ENCODE measurements at places on chromosomes 3 and 15.

DNA sequence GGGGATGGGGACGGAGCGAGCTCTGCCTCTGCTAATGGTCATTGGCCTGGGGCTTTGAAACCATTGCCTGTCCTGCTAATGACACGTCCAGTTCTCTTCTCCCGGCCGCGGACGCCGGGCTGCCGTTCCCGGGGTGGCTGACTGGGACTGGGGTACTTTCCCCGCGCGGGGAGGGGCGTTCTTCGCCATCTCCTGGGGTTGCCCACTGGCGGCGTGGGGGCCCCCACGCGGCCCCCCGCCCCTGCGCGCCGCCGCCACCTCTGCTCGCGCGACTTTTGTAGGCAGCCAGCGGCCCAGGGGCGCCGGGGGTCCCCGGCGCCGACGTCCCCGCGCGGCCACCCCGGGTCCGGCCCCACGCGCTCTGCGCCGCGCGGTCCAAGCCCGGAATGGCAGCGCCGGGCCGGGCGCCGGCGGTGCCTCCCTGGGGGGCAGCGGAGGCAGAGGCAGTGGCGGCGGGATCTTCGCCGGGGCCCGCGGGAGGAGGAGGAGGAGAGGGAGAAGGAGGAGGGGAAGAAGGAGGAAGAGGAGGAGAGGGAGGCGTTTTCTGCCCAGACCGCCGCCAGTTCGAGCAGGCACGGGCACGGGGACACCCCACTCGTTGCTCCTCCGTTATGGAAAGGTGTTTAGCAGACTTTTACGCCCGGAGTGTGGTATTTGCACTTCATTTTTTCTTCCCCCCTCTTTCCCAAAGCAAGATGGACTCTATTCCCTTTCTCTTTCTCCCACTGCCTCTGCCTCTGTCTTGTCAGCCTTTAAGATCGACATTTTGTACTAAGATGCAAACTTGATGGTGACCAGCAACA is 2.3 kb downstream of the BBX start:
- DNase-seq, result peak; percentile 31

- no peak for DNase-seq
These were observed 1552.3 kb downstream of the OTOL1 start for GRCh38 chr3:163048881-163049280.

GRCh38 chr15:45795440-45796069 is 160.7 kb downstream of the SQOR start:
- DNase-seq, result no peak

- DNase-seq, result no peak
These were observed 11.3 kb upstream of the THRB start for GRCh38 chr3:24505691-24506550.

DNA sequence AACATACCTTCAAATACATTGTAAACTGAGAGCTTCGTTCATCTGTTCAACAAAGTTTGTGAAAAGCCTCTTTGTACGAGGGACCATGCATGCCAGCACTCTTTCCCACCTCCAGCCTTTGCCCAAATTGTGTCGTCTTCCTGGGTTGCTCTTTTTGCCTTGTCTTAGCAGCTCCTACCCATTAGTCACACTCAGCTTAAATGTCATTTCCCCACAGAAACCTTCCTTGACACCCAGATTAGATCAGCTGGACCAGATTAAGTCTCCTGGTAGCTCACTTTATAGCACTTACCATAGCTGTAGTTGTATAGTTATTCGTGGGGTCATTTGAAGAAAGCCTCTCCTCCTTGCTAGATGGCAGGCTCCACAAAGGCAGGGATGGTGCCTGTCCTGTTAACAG is 24.1 kb upstream of the SNRK start:
- no peak for DNase-seq

GRCh38 chr15:69693059-69693458 is 240.4 kb downstream of the RPLP1 start:
- no peak for DNase-seq

- no peak for DNase-seq
These were observed 3.8 kb downstream of the INKA1 start for GRCh38 chr3:49806850-49807249.

- DNase-seq, result no peak
These were observed 122.6 kb downstream of the SATB1 start for GRCh38 chr3:18302517-18302916.

- DNase-seq, result no peak
These were observed 28.5 kb downstream of the CRABP1 start for GRCh38 chr15:78368651-78369050.

GRCh38 chr3:193897288-193897687 is 238.7 kb upstream of the HES1 start:
- no peak for DNase-seq

GRCh38 chr3:128453501-128454309 is 13.0 kb downstream of the DNAJB8 start:
- DNase-seq, result no peak

DNA sequence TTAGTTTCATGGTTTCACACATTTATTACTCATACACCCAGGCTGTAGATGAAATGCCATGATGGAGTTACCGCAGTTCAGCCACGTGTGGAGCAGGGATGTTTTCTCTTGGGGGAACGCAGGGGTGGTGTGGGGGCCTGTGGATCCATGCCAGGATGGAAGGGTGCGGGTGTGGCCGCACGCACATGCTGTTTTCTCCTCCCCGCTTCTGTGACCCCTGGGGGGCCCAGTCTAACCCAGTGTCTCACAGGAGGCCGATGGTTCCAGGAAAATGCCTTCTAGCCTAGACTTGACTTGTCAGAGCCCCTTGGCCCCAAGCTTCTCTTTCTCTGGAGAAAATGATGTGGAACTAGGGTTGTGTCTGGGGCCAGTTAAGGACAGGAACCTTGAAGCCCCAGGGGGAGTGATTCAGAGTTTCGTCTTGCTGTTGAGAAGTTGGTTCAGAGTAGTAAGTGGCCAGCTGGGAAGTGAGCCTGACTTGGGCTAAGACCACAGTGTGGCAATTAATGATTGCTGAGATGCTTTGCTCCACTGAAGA is 240.4 kb upstream of the BHLHE40 start:
- no peak for DNase-seq

GRCh38 chr3:98897701-98898100 is 3.8 kb downstream of the DCBLD2 start:
- no peak for DNase-seq

DNA sequence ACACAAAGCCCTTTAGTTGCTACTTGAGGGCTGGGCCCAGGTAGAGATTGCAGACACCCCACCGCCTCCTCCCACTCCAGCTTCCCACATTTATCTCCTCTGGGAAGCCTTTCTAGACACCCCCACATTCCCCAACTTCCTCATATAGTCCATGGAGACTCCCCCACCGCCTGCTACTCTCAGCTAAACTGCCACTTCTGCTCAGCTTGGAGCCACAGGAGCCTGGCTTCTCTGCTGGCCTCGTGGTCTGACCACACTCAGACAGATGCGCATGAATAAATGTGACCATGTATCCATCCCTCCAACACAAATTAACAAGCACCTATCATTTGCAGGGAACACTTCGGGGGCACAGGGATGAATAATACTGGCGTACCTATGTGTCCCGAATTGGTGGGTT is 10.5 kb upstream of the ACSBG1 start:
- no peak for DNase-seq

GRCh38 chr3:54846119-54846518 is 81.7 kb downstream of the LRTM1 start:
- no peak for DNase-seq

DNA sequence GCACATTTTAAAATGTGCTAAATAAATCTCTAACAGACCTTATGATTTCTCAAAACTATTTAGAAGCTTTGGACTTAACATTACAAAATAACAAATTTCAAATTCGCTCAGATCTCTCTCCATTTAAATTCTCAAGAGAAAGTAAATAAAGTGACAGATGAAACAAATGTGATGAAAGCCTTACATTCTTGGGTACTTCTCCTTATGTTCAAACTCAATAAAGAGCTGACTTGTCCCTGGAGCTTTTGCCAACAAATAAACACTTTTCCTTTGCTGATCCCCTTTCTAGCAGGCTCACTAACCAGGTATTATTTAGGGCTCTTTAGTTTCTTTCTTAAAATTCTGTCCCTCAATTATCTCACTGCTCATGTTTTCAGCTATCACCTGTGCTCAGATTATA is 259.1 kb upstream of the ARPP21 start:
- no peak for DNase-seq

DNA sequence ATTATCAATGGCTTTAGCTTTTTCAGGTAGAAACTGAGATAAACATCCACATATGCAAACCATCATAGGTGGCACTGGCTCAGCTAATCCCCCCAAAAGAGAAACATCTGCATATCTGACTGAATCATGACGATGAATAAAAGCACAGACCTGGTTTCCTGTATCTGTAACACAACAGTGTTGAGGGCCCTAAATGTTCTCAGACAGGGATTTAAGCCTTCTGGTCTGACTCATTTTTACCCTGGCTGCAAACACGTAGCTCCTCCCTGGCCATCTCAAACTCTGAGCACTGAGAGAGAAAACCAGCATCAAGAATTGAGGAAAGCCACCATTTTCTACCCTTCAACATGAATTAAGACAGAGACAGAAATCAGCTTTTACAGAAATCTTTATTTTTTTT is 35.2 kb downstream of the GLB1 start:
- peak; percentile 56 for DNase-seq

- peak; percentile 64 for DNase-seq
These were observed at the start of gene PLCL2 for GRCh38 chr3:16884748-16885592. Gene PLCL2, plus strand, starts transcription at chr3:16884955. Its CDS starts 85 bp downstream, at chr3:16885040.

DNA sequence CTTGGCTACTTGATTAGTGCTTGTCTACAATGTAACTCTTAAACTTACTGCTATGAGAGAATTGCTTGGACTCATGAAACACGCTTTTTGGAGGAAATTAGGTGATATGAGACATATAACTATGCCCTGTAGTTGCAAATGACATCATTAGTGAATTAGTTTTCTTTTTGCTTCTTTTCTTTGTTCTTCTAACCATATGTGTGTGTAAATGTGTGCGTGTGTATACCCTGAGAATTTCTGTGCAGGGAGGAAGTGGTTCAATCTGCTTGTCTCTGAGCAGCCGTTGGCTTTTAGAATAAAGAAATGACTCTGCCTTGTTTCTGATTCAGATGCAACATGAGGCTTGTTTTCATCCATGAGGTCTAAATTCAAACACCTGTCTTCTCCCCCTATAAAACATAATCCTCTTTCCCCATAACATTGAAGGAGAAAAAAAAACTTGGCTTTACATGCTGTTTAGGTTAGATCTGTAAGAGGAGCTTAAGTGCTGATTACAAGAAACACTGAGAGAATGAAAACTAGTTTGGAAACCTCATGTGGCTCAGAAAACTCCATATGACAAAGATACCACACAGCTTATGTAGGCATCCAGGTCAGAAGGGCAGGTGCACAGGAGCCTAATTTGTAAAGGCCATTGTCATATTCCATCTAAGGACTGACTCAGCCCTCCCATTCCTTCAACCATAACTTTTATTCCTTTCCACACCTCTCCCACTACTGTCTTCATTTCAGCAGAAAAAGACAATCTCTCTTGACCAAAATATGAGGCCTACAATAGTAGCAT is 30.5 kb upstream of the BLM start:
- peak; percentile 40 for DNase-seq

DNA sequence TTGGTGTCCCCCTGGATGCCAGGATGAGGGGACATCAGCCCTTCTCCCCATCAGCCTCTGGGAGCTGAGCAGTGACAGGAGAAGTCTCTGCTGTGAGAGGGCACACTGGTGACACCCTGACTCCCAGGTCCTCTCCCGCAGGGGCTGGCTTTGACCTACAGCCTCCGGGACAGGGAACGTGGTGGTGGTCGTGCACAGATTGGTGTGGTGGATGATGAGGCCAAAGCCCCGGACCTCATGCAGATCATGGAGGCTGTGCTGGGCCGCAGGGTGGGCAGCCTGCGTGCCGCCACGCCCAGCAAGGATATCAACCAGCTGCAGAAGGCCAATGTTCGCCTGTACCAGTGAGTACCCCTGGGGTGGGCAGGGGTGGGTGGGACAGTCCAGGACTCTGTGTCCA is 6.8 kb downstream of the VILL start:
- DNase-seq, result no peak

DNA sequence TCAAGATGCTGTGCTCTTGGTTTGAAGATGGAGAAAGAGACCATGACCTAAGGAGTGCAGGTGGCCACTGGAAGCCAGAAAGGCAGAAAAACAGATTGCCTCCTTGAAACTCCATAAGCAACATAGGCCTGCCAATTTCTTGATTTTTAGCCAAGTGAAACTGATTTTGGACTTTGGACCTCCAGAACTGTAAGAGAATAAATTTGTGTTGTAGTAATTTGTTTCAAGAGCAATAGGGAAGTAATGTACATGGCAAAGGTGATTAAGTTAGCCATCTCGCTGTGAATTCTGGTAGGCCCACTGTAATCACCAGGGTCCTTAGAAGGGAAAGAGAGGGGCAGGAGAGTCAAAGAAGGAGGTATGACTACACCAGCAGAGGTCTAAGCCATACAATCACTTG is 238.8 kb downstream of the CNTN3 start:
- DNase-seq, result no peak

- no peak for DNase-seq
These were observed 147.5 kb downstream of the CTNNB1 start for GRCh38 chr3:41346698-41347270.

DNA sequence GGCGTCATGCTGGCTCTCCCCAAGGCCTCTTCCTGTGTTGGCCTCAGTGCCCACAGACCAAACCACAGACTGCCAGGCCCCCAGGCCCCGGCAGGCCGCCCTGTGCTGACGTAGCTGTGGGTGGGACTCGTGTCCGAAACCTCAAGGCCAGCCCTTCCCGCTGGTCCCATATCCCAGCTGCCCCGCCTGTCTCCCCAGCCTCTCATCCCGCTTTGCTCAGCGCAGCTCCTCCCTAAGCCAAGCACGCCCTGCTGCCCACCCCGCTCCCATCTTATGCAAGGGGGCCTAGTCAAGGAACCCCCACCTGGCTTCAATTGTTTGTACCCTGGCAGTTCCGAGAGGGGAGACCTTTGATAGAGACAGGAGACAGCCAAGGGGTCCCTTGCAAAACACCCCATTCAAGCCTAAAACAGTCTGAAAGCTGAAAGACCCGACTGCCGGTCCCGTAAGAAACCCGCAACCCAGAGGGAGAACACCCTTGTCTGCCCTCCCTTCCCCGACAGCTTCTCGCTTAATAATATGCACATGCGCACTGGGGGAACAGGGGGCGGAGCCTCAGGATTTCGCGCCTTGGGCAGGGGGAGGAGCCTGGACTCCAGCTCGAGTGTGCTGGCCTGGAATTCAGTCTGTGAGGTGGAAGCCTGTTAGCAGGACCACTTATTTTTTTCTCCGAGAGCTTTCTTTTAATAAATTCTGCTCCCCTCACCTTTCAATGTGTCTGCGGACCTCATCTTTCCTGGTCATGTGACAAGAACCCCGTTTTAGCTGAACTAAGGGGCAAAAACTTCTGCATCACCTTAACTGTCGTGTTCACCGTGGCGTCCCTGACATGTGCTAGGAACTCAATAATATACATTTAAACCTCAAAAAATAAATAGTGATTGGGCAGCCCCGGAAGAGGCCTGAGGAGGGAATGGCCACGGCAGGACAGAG is 17.2 kb downstream of the TNFAIP8L3 start:
- DNase-seq, result peak; percentile 77

DNA sequence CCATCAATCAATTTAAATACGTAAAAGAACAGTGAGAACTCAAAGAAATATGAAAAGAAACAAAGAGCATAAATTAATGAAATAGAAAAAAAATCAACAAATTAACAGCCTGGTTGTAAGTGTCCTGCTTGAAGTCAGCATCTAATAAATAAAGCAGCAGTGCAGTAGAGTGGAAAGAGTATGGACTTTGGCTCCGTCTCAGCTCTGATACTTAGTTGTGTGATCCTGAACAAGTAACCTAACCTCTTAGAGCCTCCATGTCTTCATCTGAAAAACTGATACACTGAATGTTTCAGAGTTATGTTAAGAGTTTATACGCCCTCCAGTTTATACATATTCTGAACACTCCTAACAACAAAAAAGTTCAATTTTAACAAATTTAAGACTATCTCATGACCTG is 44.6 kb downstream of the TFDP2 start:
- no peak for DNase-seq
